ELF-1 (cell line): ENCODE measurements at places on chromosomes 12 and 14.

- DNase-seq: no peak
Measured at GRCh38 chr14:93369713-93370266, 22.8 kb downstream of the COX8C start.

DNA sequence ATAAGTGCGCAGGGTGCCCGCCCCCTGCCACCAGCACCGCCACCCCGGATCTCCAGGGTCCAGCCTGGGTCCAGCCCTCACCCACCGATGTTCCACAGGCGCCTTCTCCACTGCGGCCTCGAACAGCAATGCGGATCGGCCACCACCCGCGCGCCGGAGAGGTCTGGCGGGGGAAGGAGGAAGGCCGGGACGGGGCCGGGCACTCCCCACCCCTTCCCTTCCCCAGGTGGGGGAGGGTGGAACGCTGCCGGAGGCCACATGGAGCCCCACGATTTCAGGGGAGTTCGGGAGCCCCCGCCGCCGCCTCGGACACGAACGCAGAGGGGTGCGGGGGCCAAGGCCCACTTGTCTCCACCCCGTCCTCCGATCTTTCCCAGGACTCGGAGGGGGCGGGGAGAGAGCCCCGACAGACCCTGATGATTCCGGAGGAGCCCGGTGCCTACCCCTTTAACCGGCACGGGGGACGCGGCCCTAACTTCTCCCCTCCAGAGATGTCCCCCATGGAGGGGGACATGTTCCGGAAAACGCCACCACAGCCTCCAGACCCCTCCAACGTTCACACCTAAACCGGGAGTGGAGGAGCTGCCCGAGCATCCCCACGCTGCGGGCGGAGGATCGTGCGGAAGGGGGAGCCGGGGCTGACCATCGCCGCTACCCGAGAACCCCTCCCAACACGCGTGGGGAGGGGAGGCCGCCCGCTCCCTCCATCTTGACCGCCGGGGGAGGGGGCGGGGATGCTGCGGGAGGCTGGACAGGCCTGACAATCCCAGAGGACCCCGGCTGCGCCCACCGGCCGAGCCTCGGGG lies 1.1 kb downstream of the ATXN2 start:
- DNase-seq: peak; percentile 44

DNA sequence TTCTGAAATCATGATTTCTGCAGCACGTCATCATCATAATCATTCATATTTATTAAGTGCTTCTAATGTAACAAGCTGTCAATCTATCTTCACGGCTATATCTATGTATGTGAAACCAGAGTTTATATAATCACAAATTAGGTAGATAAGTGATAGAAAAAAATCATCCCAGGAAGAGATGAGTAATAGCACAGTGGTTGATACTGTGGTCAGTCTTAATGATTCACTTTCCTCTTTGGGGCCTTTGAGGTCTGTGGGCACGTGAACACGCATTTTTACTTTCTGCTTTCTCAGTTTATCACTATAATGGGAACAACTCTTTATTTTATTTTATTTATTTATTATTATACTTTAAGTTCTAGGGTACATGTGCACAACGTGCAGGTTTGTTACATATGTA lies 265.9 kb upstream of the NOVA1 start:
- no peak for DNase-seq

GRCh38 chr12:98812225-98812624 lies 167.1 kb downstream of the APAF1 start:
- DNase-seq: no peak

DNA sequence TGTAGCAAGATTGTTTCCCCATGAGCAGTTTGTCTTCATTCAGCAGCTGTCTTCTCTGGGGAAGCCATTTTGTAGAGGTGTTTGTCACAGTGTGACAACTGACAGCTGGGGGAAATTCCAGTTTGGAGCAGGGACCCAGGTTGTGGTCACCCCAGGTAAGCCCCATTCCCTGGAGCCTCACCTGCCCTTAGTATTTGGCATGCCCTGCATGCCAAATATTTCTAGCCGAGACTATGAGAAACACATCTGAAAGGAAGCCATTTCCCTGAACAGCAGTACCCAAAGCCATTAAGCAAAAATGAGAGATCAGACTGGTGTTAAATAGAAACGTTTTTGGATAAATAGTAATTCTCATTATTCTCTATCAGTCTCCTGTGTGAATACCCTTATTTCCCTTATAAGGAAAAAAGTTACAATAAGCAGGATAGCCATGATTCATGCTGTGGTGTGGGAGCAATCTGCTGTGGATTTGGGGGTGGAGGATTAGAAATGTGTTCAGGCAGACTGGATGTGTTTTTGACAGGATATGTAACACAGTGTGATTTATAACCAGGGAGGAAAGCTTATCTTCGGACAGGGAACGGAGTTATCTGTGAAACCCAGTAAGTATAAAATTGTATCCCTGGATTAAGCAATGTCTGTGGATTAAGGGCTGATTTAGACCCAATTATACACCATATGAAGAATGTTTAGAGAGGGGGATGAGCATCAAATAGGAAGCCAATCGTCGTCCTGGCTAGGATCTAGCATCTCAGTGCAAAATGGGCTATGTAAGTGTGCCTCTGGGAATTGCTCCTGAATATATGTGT lies 68.9 kb downstream of the DAD1 start:
- DNase-seq: no peak

DNA sequence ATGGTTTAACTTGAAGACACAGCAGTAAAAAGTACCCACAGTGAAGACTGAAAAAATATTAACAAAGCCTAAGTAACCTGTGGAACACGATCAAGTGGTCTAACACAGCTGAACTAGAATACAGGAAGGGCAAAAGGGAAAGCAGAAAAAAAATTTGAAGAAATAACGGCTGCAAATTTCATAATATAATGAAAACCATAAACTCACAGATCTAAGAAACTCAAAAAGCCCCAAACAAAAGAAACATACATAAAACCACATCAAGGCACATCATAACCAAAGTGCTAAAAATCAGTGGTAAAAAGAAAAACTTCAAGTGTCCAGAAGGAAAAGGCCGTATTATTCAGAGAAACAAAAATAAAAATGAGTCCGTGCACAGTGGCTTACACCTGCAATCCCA lies 30.9 kb downstream of the SPPL3 start:
- DNase-seq: no peak

DNA sequence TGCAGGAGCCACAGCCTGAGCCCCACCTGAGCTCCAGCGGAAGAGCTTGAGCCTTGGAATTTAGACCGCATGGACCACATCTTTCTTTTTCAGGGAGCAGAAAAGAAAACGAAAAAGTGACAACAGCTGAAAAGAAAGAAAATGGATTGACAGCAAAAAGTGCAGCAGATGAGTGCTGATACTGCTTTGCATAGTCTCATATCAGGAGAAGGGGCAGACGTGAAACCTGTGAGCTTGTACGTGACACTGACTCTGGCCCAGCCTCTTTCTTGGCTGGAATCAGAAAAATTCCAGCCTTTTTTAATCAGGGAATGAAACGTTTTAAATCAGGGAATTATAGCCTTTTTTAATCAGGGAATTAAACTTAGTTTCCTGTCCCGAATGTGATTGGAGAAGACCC lies 1296.5 kb downstream of the TMEM121 start:
- no peak for DNase-seq

DNA sequence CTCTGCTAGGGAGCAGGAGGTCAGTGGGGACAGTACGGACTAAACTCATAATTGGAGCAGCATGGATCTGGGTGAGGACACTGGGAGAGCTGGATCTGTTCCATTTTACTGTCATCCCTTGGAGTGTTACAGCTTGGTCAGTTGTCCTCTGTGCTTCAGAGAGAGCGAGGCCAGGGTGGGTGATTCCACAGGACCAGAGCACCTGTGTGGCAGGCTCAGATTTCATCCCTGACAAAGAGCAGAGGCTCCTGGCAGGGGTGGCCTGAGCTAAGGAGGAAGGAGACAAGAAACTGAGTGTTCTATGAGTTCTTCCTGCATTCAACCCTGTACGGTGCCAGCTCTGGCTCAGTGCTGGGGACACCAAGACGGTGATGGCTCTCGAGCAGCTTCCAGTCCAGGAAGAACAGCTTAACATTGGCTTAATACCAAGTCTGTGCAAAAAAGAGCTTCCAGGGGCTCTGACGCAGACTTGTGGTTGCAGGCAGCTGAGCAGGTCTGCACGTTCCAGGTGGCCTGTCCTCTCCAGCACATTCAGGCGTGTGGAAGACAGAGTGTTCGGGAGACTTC lies 8.4 kb upstream of the PGF start:
- DNase-seq: no peak

- DNase-seq: peak; percentile 98
Measured at GRCh38 chr14:75069121-75069810, at the start of gene ZC2HC1C. ZC2HC1C (plus strand) TSS chr14:75069641; CDS start chr14:75070574, 933 bp downstream.

DNA sequence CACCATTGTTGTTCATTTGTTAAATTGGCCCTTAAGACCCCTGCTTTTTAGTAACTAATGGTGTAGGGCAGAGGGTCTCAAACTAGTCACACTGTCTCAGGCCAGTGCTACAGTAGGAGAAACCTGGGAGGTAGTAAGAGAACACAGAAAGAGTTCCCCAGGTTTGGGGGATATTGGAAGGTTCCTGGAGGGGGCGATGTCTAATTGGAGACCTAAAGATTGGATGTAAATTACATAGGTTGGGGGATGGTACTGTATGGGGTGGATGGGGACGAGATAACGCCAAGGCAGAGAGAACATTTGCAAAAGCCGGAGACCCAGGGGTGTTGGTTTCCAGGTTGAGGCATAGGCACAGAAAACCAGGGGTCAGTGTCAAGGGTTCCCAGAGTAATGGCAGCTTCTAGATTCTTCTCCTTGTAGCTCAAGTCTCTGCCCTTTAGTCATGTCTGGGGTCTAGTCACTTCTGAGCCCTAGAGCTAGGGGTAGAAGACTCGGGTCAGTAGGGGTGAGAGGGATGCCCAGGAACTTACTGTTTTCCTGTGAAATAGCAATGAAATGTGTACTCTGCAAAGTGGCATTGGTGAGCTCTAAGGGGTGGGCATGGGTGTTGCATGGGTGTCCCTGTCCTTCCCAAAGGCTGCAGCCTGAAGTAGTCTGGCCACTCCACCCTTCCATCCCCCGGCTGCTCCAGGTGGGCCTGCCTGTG lies 21.8 kb downstream of the PLEKHG3 start:
- DNase-seq: no peak

GRCh38 chr12:55931317-55931779 lies 386 bp downstream of the DGKA start:
- DNase-seq: peak; percentile 21

DNA sequence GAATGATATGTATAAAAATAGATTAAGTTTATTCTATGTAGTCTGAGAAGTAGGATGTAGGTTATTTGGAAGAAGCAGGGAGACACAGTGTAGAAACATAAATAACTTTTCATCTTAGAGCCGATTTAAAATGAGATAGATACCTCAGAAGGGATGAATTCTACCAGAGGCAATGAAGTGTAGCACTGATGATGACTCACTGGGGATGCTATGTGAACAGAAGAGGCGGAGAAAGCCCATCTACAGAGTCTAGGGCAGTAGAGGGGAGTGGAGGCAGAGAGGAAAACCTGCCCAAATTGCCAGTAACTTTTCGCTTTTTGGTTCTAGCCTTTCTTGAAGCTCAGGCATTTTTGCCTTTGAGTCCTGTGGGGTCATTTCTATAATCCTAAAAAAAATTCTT lies 451.8 kb downstream of the ATP23 start:
- DNase-seq: no peak

DNA sequence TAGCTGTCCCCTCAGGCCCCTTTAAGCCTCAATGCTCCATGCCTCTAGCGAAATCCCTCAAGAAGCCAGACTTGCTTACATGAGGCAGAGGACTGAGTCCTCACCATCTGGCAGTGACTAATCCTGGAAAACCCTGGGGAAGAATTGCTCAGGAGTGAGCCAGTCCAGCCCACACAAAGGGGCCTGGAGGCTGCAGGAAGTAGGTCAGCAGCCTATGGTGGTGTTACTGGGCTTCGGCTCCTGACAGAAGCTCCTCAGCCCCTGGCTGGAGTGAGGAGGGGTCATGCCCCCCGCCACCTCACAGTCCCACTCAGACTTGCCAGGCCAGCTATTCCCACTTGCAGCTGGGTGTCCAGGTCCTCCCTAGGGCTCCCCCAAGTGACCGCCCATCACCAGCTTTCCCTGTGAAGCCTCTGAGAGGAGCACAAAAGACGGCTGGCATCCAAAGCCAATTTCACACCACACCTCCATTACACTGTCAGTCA lies 250.5 kb downstream of the DPF3 start:
- peak; percentile 83 for DNase-seq

DNA sequence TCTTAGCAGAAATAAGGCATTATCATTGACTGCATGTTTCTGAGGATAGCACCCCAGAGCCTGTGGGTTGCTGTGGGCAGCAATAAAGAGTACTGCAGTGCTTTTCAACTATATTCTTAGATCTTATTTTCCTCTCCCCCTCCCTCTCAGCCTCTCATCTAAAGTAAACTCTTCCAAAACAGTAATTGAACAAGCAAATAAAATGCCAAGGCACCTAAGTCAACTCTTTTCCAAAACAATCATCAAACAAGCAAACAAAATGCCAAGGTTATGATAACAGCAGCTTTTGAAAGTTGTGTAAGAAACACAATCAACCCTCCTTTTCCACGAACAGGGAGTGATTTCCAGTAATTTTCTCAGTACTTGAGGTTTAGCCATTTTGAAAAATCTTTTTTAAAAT lies 1542.6 kb downstream of the AACS start:
- no peak for DNase-seq

GRCh38 chr12:76962099-76962498 lies 83.3 kb upstream of the CSRP2 start:
- no peak for DNase-seq

DNA sequence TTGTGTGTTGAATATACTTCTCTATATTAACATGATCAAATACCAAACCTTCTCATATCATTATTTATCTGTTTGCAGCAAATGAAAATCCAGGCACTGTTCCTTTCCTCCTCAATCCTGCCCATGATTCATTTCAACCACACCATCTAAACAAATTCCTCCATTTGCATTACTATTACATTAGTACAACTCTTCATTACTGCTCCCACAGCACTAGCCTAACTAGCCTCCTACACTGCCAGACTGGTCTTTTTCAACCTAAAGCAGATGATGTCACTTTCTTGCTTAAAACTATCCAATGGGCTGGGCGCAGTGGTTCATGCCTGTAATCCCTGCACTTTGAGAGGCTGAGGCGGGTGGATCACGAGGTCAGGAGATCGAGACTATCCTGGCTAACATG lies 117.3 kb upstream of the MYF6 start:
- no peak for DNase-seq

DNA sequence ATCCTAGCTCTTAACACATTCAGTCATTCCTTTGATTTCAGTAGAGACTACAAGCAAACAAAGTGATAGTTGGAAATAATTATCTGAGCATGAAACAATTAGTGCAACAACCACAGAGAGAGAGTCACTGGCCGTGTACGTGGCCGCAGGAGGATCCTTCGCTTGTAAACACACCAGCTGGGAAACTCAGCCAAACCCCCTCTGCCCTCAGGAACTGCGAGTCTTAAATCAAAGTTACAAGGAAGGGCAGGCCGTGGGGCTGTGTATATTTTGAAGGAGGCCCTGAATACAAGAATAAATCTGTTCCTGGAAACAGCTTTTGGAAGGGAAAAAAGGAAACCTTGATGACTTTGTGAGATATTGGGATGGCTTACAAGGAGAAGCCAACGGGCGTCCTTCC lies 164.5 kb downstream of the ANO2 start:
- DNase-seq: no peak

DNA sequence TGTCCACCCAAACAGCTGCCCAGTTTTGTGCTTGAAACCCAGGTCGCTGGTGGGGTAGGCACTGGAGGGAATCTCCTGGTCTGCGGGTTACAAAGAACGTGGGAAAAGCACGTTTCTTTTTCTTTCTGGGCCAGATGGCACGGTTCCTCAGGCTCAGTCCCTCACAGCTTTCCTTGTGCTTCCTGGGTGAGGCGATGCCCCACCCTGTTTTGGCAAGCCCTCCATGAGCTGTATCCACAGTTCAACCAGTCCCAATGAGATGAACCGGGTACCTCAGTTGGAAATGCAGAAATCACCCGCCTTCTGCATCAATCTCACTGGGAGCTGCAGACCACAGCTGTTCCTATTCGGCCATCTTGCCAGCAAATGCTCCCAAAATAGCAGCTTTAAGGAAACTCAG lies 51.4 kb upstream of the TMTC2 start:
- no peak for DNase-seq
